ENCODE measurements at places on chromosomes 12 and 14.
A peak's percentile ranks its signal among the peaks of the same experiment; 100 is the strongest.

DNA sequence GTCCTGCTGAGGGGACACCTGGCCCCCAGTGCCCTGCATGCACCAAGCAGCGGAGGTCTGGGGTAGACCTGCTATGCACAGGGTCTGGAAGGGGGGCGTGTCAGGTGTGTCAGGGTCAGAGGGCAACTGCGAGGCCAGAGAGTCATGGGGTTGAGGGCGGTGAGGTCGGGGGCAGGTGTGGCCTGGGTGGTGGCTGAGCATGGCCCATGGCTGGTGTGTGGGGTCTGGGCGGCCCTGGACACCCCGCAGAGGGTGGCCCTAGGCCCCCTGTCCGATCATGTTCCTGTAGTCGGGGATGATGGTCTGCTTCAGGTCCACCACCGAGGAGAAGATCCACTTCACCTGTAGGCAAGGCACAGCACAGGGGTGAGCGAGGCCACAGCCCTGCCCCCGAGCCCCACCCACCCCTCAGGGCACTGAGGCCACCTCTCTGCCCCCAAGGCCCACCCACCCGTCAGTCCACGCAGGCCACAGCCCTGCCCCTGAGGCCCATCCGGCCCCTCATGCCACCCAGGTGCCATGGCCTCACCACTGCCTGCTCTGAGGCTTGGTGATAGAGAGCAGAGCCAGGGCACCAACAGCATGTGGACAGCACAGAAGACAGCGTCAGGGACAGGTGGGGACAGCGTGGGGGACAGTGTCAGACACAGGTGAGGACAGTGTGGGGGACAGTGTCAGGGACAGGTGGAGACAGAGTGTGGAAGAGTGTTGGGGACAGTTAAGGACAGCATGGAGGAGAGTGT lies 211.3 kb downstream of the TMEM121 start:
- no peak for DNase-seq

GRCh38 chr14:91877376-91877915 lies 10.1 kb upstream of the TC2N start:
- DNase-seq, result no peak

DNA sequence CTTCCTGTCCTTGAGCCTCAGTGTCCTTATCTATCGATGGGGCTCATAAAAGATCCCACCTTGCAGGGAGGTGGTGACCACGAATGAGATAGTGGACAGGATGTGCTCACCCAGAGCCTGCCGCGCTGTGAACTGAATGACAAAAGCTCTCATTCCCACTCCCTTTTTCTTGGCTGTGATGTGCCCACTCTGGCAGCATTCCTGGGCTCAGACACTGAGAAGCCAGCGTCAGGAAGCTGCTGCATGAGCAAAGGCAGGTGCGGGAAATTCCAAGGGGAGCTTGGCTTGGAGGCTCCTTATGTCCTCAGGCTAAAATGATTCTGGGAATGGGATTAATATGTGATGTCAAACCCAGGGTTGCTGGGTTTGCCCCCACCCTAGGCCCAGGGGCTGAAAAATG lies 61.6 kb downstream of the EFCAB11 start:
- DNase-seq, result no peak

DNA sequence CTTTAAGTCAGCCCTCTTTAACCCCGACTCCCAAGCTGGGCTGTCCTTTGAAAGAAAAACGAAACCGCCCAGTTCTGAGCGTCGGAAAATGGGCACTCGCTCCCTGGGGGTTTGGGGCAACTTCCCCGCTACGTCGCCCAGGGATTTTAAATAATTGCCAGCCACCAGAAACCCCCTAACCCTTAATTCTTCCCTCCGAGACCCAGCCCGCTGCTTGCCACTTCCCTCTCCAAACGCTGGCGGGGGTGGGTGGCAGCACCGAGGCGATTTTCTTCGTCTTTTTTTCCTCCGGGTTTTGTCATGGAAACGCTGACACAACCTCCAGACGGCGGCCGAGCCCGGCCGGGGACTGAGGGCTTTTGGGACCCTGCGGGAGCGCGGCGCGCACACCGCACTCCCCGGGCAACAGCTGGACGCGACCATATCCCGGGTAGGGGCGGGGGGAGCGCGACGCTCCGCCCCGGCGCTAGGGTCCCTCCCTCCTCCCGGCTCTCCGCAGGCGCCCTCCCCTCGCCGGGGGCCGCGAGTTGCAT lies at the start of gene CHST11:
CHST11 (plus strand) TSS at position 532 of the 533 bp plus-strand sequence.
- peak; percentile 52 for DNase-seq

DNA sequence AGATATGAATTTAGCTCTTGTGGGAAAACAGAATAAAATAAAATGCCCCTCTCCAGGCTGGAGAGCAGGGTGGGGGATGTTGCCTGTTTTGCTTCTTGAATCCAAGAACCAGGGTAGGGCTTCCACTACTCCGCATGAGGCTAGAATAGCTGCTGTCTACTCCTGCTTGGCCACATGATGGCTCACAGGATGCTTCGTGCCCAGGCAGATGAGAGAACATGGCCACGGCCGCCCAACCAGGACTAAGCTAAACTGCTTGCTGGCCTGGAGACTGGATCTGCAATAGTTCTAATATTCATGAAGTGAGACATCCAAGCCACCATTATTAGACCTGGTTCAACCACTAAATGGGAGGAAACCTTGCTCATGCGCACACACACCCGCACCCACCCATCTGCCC lies 122.2 kb upstream of the METAP2 start:
- DNase-seq, result no peak

GRCh38 chr14:63781686-63782085 lies 53.8 kb upstream of the SGPP1 start:
- no peak for DNase-seq

- no peak for DNase-seq
Observed at GRCh38 chr14:92952481-92953298, 29.7 kb downstream of the CHGA start.

DNA sequence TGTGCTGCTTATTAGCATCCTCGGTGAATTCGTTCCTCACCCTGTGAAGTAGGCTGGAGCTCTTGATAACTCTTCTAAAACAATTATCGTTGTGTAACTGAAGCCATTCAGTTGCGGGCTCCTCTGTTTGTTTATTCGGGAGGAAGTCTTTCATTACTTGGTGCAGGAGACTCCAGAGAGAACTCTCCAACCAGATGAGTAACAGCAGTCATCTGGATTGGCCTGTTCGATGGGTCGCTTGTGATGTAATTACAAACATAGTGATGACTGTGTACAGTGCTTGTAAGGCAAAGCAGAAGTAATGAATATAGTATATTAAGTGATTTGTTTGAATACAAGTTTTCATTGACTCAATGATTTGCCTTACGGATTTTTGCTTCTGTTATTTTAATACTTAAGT lies 10.9 kb downstream of the ATP6V0A2 start:
- DNase-seq, result no peak

DNA sequence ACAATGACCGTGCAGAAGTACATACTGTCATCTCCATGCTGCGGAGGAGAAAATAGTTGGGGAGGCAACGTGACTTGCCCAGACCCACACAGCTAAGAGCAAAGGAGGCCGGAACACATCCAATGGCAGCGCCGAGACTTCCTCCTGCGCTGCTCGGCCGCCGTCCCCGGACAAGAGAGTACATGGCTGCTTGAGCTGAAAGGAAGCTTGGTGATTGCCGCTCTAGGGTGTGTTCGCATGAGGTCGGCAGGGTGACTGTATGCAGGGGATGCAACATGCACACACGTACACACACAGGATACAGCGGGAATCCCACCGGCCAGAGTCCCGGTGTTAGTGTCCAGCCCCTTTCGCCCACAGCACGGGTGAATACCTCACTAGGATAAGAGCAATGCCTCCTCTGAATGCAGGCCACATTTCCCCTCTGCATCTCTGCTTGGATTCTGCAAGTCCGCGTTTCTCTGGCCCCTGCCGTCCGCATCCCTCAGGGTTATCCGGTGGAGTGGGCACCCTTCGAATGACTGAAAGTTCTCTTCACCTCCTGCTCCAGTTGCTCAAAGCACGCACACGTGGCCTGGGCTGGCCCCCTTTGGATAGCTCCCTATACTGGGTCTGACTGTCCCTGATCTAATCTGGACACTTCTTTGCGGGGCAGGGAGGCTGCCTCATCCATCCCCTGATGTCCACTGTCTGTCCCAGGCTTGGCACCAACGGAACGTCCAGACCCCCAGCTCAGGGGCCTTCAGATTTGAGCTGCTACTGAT lies 78.8 kb downstream of the GSC start:
- DNase-seq, result no peak

DNA sequence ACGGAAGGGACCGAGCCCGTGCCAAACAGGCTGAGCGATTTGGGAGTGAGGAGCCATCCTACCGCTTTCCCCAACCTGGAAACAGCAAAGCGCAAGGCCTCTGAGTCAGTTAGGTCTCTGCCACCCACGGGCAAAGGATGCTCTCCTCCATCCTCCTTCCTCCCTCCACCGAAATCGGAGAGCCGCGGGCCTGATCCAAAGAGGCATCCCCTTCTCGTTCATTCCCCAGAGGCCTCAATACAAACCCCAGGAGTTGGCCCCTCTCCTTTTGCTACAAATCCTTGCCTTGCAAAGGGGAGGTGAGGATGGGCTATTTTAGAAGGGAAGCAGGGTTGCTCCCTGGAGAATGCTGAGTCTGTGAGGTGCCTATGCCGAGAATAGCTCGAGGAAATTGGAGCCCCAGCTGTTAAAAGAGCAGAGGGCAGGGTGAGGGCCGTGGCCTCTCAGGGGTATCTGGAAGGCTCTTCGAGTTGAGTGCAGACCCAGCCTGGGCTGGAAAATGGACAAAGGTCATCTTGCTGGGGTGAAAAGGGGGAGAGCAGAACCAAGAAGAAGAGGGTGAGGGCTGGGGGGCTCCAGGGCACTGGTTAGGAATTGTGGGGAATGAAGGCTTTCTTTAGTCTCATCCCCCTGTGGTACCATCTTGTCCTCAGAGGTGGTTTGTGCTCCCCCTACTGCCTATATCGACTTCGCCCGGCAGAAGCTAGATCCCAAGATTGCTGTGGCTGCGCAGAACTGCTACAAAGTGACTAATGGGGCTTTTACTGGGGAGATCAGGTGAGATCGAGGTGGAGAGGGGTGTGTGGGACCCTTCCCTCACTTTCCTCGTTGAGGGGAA lies 1.1 kb downstream of the TPI1 start:
- DNase-seq, result no peak

- DNase-seq, result no peak
Observed at GRCh38 chr12:92175961-92176360, 30.3 kb upstream of the BTG1 start.

GRCh38 chr12:93186131-93186530 lies 191.6 kb upstream of the NUDT4 start:
- DNase-seq, result no peak

GRCh38 chr14:93331728-93332396 lies 974 bp downstream of the BTBD7 start:
- DNase-seq, result no peak

- no peak for DNase-seq
Observed at GRCh38 chr12:85765453-85765869, 70.7 kb downstream of the RASSF9 start.

GRCh38 chr12:80625051-80625450 lies 82.4 kb upstream of the MYF6 start:
- DNase-seq, result no peak

GRCh38 chr12:84877340-84877739 lies 35.3 kb downstream of the SLC6A15 start:
- DNase-seq, result no peak

DNA sequence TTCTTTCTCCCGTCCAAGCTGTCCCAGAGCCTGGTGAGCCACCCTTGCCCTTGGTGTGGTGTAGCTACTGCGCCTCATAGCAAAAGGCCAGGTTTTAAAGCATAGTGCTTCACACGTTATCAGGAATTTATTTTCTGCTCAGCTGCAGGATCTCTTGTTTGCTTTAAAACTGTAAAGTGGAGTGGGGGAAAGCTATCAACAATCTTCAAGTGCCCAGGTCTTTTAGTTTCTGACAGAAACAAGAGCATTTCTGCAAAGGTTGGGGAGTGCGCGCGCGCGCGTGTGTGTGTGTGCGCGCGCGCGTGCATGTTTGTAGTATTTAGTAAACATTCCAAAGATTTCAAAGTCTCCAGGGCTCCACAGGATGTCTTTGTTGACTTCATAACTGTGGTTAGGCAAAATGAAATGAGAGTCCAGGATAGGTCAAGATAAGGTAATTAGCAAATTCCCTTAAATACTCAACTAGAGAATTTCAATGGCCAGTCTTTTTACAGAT lies 45.5 kb downstream of the EML1 start:
- DNase-seq, result no peak

DNA sequence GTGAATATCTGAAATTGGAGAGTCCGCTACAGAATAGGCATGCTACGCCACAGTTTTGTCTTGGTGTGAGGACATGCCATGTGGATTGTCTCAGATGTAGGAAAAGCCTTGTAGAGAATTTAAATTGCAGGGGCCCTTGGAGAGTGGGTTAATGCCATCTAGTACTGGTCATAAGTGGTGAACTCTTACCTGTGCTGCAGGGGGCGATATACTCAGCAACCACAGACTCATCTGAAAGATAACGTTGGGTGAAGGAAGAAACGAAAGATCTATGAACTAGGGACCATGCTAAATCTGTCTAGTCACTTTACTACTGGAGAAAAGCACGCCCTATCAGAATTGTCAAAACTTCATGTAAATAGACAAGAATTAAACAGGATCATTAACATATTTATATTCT lies 33.7 kb upstream of the A2M start:
- DNase-seq, result no peak

DNA sequence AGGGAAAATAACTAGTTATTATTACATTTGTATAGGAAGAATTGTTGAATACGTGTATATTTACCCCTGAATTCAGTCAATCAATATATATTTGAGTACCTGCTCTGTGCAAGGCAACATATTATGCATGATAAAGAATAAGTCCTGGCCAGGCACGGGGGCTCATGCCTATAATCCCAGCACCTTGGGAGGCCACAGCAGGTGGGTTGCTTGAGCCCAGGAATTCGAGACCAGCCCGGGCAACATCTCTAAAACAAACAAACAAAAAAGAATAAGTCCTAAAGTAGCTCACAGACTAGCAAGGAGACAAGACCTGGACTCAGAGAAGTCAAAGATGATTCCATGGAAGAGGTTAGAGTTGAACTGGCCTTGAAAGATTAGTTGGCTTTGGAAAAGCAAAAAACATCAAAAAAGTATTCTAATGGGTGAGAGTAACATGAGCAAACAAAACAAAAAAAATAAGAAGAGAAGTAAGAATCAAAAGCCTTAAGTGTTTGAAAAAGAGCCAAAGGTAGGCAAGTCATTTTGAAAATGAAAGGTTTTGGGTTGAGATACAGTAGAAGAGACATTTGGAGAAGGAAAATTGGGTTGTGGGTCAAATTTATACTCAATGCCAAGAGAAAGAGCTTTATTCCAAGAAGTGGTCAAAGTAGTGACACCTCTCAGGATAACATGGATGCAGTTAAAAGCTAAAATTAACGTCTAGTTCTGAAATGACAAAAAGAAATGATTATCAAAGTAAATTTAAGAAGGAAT lies 115.2 kb upstream of the BCAT1 start:
- no peak for DNase-seq

- DNase-seq, result no peak
Observed at GRCh38 chr14:79083356-79083755, 913.2 kb downstream of the NRXN3 start.

Data from stimulated activated CD4-positive, alpha-beta T cell treated with anti-CD3 and anti-CD28 coated beads, TNF-alpha, amount 100 ng/mL, for 24 hours (primary cell).